ENCODE measurements at places on chromosomes 7 and 10. TPM values are rescaled to one million over a fixed set of nuclear protein-coding genes. Genes with fewer than 3 reads are reported as not detected.

PRPS1L1 gene
- polyA plus RNA-seq, result not detected

- DNase-seq, result no peak
Measured at GRCh38 chr10:100873827-100874326, 38.9 kb upstream of the SLF2 start.

TRIM73 gene
- 4.6 TPM for polyA plus RNA-seq

ITGB8 gene
- 3.9 TPM for polyA plus RNA-seq

NPFFR1 gene
- 0.05 TPM for polyA plus RNA-seq

DNA sequence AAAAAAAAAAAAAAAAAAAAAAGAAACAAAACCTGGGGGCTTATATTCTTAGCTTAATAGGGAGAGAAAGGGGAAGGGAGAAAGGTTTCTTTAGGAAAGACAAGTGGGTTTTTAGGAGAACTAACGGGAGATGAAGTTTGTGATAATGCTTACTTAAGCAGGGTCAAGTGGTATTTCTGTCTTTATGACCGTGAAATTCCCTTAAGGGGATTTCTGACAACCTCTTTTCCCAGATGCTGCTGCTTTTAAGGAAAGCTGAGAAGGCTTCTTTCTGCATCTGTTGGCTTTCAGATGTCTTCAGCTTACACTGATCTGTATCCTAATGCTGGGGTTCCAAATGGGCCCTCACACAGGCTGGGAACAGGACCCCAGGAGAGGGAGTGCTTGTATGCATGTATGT is 42.6 kb downstream of the ADAMTS14 start:
- no peak for DNase-seq

SSC4D gene
- polyA plus RNA-seq, result 0.94 TPM

DNA sequence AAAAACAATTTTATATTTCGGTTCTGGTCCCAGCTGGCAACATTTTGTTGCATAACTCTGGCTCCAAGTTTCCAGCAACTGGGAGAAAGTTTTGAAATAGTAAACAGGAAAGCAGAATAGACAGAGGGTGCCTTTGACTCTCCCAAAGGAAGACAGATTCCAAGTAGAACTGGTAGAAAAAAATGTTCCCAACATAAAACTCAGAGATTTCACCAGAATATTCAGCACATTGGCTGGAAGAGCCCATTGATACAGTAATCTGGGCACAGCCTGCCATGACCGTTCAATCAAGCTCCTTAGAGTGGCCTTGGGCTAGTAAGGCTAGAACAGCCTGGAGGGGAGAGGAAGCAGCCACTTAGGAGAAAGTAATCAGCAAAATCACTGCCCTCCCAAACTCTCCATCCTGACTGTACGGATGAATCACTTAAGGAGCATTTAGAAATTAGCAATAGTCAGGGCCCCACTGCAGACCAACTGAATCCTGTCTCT is 120.4 kb downstream of the CUBN start:
- no peak for DNase-seq

GRCh38 chr10:81136261-81136660 is 598.6 kb downstream of the SH2D4B start:
- DNase-seq, result no peak

Measured in forelimb muscle (tissue), 1 donor.